ENCODE measurements at places on chromosomes 16 and 17. TPM values are rescaled to one million over a fixed set of nuclear protein-coding genes. Genes with fewer than 3 reads are reported as not detected.
A peak's percentile ranks its signal among the peaks of the same experiment; 100 is the strongest.

DNA sequence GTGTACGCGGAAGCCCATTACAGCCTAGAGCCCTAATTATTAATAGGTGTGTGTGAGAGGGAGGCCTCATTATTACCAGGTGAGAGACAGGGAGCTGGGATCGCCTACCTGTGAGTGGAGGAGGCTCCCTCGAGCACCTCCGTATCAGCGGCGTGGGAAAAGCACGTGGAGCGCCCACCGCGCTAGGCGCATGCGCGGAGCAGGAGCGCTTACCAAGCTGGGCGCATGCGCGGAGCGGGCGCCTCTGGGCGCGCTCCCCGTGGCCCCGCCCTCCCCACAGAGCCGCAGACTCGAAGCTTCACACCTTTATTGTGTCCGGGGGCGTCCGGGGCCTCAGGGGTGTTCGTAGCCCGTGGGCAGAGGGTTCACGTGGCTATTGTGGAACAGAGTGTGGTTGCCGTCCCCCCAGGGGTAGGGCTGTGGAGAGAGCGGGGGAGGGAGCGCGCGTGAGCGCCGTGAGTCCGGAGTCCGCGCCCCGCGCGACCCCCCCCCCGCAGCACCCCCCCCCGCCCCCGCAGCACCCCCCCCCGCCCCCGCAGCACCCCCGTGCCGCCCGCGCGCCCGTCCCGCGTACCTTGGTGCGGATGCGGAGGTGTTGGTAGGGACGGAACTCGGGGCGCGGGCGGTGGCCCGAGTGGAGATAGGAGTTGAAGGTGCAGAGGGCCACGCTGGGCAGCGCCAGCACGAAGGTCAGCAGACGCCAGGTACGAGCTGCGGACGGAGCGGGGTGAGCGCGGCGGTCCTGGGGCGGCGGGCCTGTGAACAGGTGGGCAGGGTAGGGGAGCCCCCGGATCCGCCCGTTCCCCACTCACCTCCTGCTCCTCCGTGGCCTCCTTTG, 500 bp downstream of the COX6A2 start:
- peak; percentile 77 for DNase-seq

DNA sequence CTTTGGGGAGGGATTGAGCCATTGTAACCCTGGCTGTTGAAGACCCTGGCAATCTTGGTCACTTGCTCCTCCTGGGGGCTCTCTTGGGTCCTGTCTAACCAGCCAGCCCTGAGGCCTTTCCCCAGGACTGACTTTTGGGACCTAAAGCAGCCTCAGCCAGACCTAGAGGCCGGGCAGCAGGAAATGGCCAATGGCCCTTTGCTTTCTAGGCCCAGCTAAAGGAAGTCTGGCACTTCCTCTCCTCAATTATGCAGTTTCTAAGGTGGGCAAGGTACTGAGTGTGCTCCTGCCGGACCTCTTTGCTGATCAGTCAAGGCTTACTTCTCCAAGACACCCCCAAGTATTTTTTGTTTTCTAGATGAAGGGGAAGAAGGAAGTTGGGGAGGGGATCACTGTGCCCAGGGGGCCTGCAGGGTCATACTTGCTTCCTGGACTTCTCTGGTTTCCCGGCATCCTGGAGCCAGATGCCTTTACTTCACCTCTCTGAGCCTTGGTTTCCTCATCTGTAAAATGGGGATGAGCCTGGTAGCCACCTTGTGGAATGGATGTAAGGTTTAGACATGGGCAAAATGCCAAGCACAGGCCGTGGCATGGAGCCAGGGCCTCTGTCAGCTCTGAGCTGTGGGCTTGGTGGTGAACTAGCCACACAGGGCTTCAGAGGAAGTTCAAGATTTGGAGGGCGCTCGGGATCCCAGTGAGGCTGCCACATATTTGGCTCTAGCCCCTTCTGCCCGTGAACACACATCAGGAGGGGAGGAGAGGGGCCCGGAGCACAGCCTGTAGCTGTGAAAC, 8.6 kb downstream of the CX3CL1 start:
- no peak for DNase-seq

- DNase-seq, result no peak
These were observed 150.7 kb downstream of the IRF8 start for GRCh38 chr16:86049641-86050040.

- DNase-seq, result peak; percentile 94
These were observed at the start of gene EPOP for GRCh38 chr17:38674749-38675615. EPOP (minus strand) TSS chr17:38674957; CDS start chr17:38674495, 462 bp downstream.

DNA sequence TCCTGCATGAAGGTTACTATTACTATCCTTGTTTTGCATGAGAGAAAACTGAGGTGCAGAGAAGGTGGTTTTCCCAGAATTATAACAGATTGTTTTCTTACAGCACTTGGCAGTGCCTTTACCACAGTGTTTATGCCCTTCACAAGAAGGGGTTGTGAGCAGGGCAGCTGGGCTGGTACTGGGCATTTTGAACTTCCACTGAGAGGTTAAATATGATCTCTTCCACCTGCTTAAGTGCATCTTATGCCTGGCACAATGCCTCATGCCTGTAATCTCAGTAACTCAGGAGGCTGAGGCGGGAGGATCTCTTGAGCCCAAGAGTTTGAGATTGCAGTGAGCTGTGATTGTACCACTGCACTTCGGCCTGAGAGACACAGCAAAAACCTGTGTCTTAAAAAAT, 36.2 kb downstream of the NDE1 start:
- no peak for DNase-seq

DNA sequence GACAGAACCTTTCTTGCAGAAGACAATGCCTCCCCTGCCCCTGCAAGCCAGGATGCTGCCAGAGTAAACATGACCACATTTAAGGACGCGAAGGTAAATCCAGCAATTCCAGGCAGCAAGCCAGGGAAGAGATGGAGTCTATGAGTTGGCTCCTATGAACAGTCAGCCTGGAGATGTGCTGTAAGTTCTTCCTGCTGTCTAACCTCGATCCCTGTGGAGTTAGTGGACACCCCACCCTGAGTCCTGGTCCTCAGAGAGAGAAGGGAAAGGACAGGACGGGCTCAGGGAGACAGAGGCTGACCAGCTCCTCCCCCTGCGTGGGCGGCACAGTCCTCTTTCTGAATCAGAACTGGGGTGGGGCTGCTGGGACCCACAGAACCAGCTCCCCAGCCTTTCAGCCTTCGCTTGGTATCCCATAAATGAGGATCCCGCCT, 24.9 kb downstream of the CDC42EP4 start:
- no peak for DNase-seq

DNA sequence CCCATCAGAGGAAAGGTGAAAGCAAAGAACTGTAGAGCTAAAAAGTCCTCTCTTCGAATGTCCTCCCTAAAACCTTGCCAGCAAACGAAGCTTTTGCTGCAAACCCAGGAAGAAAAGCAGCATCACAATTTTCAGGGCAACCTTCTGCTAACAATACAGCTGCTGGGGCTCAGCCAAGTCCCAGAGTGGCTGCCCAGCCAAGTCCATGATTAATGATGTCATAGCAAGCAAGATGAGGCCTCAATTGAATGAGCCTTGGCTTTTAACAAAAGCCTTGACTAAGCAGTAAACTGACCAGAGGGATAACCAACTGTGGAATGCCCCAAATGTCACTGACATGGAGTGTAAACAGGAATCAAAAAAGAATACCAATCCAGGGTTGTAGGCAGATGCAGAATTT, 342.7 kb downstream of the PMP22 start:
- DNase-seq, result no peak

GRCh38 chr16:54318941-54319340, 32.4 kb upstream of the IRX3 start:
- no peak for DNase-seq

GRCh38 chr16:66457888-66458287, 30.8 kb downstream of the BEAN1 start:
- DNase-seq, result no peak

- DNase-seq, result peak; percentile 43
These were observed 13.2 kb downstream of the COPZ2 start for GRCh38 chr17:48024149-48025039.

DNA sequence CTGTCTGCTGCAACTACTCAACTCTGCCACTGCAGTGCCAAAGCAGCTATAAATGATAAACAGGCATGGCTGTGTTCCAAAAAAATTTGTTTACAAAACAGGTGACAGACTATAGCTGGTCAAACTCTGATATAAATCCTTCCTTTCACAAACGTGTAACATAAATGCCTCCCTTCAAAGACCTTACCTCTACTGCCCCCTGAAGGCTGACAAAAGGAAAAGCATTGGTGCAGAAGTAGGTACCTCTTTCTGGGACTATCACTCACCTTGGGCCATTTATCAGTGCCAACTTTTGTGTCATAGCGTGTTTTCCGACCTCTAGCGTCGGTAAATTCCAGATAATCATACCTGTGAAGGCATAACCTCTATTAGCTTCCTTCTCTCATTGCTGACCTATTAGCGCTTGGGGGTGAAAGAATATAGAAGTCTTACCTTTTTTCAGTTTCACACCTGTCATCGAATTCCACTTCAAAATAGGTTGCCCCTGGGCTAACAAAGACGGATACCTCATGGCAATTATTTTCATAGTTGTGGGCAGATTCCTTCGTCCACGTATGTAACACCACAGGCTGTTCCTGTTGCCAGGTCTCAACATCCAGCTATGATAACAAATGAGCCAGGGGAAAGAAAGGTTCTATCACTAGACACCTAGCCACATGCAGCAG, 67.9 kb downstream of the ZZEF1 start:
- peak; percentile 8 for DNase-seq

DNA sequence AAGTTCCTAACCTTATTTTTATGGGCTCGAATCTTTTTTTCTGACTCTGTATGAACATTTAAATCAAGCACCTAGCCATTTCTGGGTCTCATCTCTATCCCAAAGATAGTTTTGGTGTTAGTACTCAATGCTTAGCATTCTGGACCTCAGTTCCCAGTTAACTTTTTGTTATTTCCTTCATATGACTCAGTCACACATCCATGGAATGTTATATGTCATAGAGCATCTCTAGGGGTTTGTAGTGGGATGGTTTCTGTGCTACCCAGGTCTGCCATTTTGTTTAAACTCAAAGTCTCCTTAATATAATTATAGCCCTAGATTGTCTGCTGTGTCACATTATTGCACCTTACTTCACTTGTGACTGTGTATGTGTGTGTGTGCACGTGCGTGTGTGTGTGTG, 90.1 kb downstream of the EFCAB13 start:
- DNase-seq, result no peak

DNA sequence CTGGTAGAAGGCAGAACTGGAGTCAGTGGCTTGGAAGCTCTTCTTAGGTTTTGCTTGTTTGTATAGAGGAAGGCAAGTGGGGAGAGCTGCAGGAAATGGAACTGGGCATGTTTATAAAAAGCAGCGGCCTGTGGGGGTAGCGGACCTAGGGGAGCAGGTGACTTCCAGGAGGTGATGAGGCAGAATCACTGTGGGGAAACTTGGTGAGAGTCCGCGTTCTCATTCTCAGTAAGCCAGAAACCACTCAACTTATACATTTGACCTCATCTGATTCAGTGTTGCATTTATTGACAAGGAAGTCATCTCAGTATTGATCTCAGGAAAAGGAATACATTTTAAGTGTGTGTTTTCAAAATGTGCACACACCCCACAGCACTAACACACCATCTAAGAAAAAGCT, 299.8 kb downstream of the CNTNAP4 start:
- DNase-seq, result no peak

- no peak for DNase-seq
These were observed 40.6 kb upstream of the XYLT1 start for GRCh38 chr16:17511340-17511739.

DNA sequence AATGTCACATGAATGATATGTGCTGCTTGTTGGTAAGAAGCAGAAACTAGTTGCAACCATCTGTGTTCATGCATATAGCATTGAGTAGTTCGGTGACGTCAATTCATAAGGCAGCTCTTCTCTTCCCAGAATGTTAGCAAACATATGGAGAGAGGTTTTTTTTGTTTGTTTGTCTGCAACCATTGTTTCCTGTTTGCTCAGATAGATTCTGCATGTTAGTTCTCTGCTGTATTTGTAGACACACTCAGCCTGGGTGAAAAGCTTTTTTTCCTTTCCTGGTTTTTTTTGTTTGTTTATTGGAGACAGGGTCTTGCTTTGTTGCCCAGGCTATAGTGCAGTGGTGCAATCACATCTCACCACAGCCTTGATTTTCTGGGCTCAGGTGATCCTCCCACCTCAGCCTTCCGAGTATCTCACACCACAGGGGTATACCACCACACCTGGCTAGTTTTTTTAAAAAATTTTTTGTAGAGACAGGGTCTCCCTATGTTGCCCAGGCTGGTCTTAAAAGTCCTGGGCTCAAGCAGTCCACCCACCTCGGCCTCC, 16.7 kb downstream of the WSB1 start:
- no peak for DNase-seq

DNA sequence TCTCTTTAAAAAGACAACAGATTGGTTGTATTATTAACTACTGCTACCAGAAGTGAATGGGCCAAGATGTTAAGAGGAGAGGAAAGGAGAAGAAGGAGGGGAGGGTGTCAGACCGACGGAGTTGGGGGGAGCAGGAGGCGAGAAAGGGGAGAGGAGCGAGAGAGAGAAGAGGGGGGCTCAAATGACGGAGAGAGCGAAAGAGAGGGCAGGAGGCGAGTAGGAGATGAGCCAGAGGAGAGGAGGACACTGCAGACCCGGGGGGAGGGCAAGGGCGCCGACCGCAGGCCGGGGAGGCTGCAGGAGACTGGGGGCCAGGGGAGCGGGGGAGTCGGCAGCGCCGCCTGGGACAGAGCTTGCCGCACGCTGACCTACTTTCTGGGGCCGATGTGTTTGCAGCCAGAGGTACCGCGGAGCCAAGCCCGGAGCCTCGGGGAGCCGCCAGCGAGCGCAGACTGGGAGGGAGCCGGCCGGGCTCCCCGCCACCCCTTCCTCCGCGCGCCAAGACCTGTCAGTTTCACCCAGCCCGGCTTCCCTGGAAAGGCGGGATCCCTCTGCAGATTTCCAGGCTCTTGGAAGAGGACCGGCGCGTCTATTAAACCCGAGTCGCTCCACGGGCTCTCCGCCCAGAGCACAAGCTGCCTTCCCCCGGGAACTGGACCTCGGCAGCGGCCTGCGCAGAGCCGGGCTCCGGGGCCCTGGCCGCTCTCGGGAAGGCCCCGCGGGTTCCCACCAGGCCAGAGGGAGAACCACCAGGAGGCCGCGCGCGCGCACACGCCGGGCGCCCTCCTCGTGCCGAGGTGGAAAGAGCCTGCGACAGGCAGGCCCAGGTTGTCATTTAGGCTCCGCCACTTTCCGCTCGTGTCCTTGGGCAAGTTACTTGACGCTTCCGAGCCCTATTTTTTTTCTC, 74.6 kb downstream of the CMC2 start:
- peak; percentile 13 for DNase-seq

The CFAP119 gene
- total RNA-seq, result 3.2 TPM

The CHST4 gene
- not detected for total RNA-seq

The PRSS53 gene
- total RNA-seq, result 6.2 TPM

The OR2C1 gene
- not detected for total RNA-seq

The C16orf82 gene
- not detected for total RNA-seq

The MSLN gene
- not detected for total RNA-seq

The SCNN1B gene
- not detected for total RNA-seq

The CLEC16A gene
- total RNA-seq, result 32.3 TPM

The SOST gene
- total RNA-seq, result not detected

All from activated T-cell treated with anti-CD3 and anti-CD28 coated beads, Interleukin-2, amount 50 U/mL, for 72 hours (primary cell).